ENCODE measurements at places on chromosomes 11 and 22. TPM values are rescaled to one million over a fixed set of nuclear protein-coding genes. Genes with fewer than 3 reads are reported as not detected.

DNA sequence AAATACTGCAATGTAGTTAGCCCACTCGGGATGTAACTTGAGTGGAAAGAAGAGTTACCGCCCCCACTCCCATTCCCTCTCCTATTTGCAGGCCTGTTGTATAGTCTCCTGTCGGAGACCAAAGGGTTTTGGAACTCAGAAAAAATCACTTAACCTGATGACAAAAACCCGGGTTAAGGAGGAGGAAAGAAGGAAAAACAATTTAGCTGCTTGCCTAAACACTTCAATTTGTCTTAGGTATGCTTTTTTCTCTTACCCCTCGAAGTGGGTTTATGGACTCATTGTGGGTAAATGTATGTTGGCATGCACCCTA, 2.2 kb downstream of the YAP1 start:
- DNase-seq: peak; percentile 26

GRCh38 chr11:17642370-17642769, 77.0 kb upstream of the MYOD1 start:
- DNase-seq: no peak

Gene AIFM3
- 0.18 TPM for total RNA-seq

DNA sequence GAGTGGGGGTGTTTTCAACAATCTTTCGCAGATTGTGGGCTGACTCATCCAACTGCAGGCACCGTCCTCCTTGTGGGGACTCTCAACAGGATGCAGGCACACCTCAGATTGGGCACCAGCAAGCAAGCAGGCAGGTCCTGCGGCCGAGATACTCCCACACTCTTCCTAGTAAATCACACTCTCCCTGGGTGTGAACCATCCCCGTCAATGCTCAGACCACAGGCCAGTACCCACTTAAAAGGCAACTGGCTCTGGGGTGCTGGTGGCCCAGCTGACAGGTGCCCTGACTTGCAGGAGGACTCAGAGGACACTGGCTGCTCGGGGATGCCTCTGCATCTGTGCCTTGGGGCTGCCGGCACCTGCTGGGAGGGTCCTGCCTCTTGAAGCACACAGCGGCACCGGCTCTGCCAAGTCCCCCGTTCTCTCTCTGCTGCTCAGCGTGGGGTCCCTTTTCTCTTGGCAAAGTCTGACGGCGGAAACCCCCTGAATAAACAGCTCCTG, 282.5 kb downstream of the CTTN start:
- no peak for DNase-seq

Gene DDI1
- total RNA-seq: not detected

DNA sequence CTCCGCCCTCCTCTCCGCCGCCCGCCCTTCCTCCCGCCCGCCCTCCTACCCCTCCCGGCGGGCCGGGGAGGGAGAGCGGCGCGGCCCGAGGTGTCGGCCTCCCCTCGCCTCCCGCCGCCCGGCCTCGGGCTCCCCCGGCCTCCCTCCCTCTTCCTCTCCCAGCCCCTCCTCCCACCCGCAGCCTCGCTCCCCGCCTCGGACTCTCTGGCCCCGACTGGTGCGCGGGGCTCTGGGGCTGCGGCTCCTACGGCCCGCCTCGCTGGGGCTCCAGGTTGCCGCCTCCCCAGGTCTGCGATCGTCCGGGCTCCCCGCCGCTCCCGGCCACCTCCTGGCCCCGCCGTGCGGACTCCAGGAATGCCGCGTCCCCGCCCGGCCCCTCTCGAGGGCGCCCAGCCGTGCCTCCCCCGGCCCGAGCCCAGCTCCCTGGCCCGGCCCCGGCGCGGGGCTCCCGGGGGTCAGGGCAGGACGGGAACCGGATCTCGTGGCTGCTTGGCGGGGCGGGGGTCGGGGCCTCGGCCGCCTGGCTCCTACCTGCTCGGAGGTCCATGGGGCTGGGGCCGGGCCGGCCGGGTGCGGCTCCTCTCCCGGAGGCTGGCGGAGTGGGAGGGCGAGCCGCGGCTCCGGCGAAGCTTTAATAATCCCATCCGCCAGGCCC, at the start of gene CLCF1:
CLCF1 (minus strand) TSS at position 606 of the 655 bp plus-strand sequence; CDS start at position 547, 59 bp downstream.
- DNase-seq: peak; percentile 49

All from IMR-90 (cell line).